ENCODE measurements at places on chromosomes 2 and 18. TPM values are rescaled to one million over a fixed set of nuclear protein-coding genes. Genes with fewer than 3 reads are reported as not detected.
A peak's percentile ranks its signal among the peaks of the same experiment; 100 is the strongest.

The SIX2 gene
- total RNA-seq = not detected

The CCBE1 gene
- 0.08 TPM for total RNA-seq

DNA sequence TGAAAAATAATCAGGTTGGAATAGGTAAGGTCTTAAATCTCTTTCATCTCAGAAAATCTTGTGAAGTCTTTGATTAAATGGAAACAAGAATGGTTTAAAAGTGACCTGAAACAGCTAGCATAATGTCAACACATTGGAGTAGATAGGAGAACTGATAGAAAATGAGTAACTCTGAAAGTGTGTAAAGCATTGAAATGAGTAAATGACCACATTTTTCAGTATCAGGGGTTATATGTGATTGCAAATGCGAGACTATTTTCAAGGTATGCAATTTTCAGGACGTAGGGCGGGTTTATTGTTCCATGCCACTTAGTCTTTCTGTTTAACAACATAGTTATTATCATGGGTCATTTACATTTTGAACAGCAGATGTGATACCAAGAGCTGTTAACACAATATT lies 1383.2 kb downstream of the LRP1B start:
- no peak overlapping the region for H3K4me3 ChIP-seq
- peak; percentile 0 for DNase-seq
- H3K36me3 ChIP-seq = no peaks in the 10 kb centered on the region
- no peaks in the 10 kb centered on the region for H3K27me3 ChIP-seq

DNA sequence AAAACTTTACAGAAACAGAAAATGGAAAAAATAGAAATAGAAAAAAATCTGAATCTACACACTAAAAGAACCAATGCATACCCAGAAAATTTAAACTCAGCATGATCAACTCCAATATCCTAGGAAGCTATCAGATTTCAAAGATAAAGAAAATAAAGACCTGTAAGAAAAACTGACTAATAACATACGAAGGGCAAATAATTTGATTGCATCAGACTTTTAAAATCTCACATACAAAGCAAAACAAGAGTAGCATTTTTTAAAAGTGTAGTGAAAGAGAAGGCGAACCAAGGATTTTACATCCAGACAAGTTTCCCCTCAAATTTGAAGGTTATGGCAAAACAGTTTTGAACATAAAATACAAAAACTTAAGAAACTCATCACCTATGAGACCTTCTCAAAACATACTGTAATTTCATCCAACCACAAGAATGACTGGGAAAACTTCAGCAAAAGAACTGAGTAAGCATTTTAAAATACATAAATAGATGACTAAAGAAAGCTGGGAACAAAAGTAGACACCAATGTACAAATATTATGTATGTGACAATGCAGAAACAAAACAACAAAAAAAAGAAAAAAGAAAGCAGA lies 54.8 kb downstream of the NBAS start:
- DNase-seq = no peak
- peaks cover 9% of the 10 kb centered on the region for H3K36me3 ChIP-seq
- no peaks in the 10 kb centered on the region for H3K27me3 ChIP-seq
- H3K4me1 ChIP-seq = no peaks in the 10 kb centered on the region
